Midbrain (tissue), 1 donor: ENCODE measurements at places on chromosomes 2 and 18.

DNA sequence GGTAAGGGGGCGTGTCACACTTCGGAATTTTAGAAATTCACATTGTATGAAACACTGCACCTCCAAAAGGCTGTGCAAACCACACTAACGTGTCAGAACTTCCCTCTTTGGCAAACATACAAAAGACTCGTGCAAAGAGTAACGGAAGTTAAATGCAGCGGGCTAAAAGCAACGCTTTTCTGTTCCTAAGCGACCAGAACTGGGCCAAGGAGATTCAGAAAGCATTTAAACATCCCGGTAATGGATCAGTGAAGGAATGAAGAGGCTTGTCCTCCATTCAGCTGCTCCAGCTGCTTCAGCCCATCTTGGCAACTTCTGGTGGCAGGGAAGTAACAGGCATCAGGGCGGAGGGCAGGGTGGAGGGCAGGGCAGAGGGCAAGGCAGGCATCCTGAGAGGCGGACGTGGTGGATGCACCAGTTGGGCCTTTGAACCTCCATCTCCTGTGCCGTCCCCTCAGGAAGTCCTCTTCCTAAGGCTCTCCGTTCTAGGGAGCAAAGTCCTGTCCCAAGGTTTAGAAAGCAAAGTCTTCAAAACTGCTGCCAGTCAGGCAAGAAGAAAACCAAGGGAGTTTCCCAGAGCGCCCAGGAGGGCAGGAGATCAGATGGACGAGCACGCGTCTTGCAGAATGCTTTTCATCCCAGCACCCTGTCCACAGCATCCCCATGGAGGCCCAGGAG, 230.7 kb downstream of the ZNF516 start:
- DNase-seq, result no peak

GRCh38 chr2:157441072-157441454, 2.8 kb downstream of the CYTIP start:
- DNase-seq, result no peak

GRCh38 chr18:51151568-51152511, 45.6 kb downstream of the MEX3C start:
- DNase-seq, result no peak

DNA sequence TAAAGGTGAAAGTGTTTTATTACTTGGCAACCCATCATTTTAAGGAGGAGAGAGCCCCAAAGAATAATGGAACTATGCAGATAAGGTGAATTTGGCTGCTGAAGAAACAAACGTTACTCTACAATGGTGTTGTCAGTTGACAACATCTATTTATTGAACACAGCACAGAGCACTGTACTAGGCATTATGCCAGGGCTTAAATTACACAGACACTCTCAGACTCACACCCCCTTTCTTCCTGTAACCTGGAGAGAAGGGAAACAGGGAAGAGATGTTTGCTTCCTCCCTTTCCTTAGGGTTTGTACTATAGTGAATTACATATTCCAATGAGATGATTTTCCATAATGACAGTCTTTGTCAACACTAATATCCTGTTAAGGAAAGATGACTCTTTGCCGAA, 94.0 kb upstream of the ATP5MC3 start:
- no peak for DNase-seq

DNA sequence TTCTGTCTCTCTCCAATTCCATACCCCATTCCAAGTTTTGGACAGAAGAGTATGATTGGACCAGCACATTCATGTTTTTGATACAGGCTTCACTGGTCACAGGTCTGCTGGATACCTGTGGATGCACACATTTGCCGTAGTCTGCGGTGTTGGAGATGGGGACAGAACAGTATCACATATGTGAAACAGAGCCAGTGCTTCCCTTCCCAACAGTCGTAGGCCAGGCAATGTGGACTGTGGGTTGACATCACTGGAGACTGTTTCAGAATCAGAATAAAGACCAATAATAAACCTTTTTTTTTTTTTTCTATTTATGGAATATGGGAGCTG, 18.7 kb downstream of the ACSL3 start:
- no peak for DNase-seq

DNA sequence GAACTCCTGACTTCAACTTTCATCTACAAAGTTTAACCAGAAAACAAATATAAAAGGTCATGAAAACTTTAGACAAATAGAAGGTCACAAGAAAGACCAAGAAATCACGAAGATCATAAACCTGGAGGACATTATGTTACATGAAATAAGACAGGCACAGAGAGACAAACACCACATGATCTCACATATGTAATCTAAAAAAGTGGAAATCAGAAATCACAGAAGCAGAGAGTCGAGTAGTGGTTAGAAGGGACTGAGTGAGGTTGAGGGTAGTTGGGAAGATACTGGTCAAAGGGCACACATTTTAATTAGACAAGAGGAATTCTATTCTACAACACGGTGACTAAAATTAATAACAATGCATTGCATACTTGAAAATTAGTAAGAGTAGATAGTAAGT, 1.4 kb downstream of the GCFC2 start:
- DNase-seq, result no peak

GRCh38 chr2:165253178-165253577, 14.0 kb downstream of the SCN2A start:
- DNase-seq, result no peak

DNA sequence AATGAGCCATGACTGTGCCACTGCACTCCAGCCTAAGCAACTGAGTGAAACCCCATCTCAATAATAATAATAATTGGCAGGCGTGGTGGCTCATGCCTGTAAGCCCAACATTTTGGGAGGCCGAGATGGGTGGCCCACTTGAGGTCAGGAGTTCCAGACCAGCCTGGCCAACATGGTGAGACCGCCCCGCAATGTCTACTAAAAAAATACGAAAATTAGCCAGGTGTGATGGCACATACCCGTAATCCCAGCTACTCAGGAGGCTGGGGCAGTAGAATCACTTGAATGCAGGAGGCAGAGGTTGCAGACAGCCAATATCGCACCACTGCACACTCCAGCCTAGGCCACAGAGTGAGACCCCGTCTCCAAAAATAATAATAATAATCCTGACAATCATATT, 27.9 kb upstream of the LPIN2 start:
- no peak for DNase-seq

DNA sequence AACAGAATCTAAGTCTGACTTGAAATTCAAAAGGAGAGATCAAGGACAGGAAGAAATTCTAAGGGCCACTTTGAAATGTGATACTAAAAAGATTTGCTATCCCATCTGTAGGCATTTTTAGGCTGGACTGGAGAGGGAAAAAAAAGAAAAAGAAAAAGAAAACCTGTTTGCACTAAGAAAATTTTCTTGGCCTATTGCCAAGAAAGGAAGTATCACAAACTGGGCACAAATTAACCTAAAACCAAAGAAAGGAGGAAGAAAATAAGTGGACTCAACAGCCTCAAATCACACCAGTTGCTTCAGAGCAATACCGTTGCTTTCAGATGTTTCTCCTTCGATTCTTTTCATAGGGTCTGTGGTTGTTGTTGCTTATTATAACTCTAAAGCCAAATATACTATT, 287.9 kb upstream of the VRK2 start:
- no peak for DNase-seq

DNA sequence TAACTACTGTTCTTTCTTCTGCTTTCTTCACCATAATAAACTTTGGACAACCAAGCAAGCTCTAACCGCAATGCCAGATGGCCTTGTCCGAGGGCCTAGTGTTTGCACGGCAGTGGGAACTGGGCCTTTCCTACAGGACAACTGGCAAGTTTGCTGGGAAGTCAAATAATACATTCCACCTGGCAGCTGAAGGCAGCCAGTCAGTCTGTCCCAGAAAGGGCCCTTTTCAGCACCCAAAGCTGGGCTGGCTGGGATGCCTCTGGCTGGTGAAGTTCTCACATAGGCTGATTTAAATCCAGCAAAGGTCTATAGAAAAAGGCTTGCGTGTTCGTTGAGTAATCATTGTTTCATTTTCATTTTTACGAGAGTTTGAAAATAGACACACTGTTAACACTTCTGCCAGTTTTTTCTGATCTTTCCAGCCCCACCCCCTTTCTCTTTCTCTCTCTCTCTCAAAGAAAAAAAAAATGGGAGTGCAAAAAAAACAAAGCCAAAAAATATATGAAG, 110.0 kb upstream of the EPAS1 start:
- peak; percentile 6 for DNase-seq

DNA sequence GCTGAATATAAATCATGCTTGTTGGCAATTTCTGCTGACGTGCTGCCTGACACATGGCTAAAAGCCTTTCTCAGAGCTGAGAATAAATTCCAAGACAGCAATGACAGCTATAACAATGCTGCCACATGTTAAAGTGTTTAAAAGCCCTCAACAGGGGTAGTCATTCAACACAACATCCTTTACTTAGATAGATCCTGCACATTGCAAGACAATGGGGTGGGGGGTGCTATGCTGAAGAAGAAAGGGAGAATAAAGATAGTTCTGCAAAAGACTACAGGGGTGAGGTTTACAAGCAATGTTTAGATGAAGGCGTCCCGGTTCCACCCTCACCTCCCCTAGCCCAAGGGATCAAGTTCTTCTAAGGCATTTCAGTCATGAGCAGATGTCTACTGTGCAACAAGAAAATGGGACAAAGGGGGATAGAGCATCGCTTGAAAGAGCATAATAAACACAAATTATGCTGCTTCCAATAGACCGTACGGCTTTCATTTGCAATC, 291.0 kb upstream of the ACVR2A start:
- DNase-seq, result no peak

- no peak for DNase-seq
Observed at GRCh38 chr2:210895132-210895531, 338.7 kb downstream of the CPS1 start.

GRCh38 chr2:7201851-7202250, 284.6 kb downstream of the RNF144A start:
- no peak for DNase-seq

- no peak for DNase-seq
Observed at GRCh38 chr2:159119652-159120257, 151.3 kb downstream of the TANC1 start.

DNA sequence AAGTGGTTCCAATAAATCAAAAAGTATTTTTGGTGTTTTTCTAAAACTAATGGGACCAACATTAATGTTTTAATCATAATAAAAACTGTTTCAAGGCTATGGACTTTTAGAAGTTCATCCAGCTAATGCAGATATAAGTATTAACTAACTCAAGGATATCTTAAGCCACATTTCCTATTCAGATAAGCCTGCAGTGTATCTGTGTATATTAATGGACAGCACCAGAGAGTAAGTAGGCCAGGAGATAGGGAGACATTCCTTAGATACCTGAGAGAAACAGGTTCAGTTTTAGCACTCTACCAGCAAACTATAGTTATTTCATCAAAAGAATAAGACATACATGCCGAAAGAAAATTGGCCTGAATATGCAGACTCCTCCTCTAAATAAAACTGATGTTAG, 27.3 kb downstream of the PREPL start:
- DNase-seq, result no peak

DNA sequence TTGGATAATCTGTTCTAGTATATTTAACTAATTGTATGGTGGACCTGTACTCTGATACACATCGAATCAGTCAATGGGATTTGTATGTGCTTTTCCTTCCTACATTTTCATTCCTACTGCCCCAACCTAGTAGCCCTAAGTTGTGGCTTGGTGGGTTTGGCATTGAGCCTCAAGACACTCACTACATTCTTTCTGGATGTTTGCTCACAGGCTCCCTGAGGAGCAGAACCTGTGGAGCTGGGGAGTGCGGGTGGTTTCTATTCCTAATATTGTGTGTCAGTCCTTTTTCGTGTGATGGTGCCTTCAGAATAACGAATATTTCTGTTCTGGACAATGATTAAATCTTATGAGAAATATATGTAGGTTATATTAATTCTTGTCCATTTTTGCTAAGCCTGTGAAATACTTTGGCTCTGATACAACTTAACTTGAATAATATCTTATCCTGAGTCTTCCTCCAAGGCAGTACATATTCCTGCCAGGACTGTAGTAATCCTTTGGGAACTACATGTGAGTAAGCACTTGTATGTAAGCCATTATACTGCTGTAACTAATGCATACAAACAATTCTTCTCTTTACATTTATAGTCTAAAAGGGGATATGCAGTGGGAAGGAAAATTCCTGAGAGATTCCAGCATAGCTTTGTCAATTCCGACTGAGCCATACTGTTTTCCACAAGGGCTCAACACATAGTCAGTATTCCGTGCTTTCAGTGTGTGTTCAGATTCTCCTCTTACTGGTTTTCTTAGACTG, 150.6 kb downstream of the AGPS start:
- DNase-seq, result no peak

- no peak for DNase-seq
Observed at GRCh38 chr2:32064021-32064601, 755 bp downstream of the SPAST start.

DNA sequence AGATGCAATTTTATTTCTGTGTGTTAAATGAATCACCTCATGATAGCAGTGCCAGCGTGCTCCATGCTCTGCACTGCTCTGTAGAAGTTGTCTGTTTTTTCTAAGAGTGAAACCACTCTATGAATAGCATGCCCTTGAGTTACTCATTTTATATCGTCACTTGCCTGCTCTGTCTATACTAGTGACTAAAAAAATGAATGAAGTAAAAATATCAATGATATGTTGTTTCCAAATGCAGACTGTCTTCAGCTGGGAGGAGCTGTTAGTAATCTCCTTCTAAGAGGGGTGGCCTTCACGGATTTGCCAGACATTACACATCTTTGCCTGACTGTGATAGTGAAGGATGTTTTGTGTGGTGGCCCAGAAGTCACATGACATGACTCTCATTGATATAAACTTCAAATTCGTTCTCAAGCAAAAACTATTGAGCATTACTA, 852.1 kb downstream of the CNTNAP5 start:
- no peak for DNase-seq

DNA sequence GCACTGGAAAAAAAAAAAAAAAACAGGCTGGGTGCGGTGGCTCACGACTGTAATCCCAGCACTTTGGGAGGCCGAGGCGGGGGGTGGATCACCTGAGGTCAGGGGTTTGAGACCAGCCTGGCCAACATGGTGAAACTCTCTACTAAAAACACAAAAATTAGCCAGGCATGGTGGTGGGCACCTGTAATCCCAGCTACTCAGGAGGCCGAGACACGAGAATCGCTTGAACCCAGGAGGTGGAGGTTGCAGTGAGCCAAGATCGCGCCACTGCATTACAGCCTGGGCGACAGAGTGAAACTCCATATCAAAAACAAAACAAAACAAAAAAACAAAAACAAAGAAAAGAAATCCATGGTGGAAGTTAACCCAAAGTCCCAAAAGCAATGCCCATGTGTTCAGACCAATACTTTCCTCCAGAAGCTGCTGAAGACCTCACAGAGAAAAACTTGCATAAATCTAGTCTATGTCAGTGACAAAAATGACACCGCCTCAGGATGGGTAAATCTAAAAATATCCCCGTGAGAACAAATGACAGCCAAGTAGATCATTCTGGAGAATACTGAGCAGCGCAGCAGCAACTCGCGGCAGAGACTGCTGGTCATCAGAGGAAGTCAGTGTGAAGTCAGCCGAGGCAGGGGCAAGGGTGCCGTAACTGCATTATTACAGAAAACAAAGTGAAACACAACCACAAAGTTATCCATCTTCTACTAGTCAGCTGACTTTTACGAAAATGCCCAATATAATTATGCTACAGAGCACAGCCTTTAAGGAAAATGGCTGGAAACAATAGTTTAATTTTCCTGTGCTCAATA, 41.0 kb downstream of the LPIN2 start:
- no peak for DNase-seq

- DNase-seq, result no peak
Observed at GRCh38 chr2:230902180-230902899, 22.7 kb downstream of the GPR55 start.

- DNase-seq, result no peak
Observed at GRCh38 chr2:126770466-126770865, 114.5 kb downstream of the GYPC start.

- no peak for DNase-seq
Observed at GRCh38 chr18:63290821-63291200, 28.8 kb downstream of the BCL2 start.

GRCh38 chr2:237480988-237481525, 6.0 kb upstream of the MLPH start:
- no peak for DNase-seq
